Activated B cell treated with CpG ODN at 0.5 μM for 24 hours (primary cell): ENCODE measurements at places on chromosomes 4 and X.

DNA sequence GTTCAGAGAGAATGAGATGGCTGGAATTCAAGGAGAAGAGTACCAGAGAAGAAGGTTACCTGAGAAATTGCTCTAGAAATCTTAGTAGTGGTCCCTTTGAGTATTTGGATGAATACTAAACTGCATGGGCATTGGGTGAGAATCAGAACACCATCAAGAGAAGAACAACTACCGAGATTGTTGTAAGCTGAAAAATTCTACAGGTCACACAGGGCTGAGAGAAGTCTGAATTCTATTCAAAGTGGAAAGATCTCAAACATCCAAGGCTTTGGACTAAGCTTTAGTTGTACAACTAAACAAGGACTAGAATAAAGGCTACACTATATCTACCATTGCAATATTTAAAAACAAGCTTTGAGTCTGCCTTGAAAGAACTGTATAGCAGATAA lies 40.8 kb downstream of the LRBA start:
- no peak for DNase-seq

GRCh38 chr4:5460106-5460801 lies 248.1 kb downstream of the EVC2 start:
- DNase-seq, result no peak

DNA sequence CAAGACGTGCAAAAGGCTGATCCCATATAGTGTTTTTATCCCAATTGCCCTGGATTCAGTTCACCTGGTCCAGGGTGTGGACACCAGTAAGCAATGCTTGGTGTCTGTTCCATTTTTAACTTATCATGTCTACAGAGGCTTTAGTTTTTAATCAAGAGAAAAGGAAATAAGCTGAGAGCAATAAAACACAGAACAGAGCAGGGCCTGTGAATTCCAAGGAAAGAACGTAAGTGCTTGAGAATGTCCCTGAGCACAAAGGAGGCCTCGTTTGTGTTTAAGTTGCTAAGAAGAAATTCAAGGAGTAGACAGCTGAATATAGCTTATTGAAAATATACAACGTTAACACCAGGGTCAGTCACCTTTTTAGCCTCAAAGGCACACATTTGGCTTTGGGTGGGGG lies 191.3 kb downstream of the GPC3 start:
- no peak for DNase-seq

DNA sequence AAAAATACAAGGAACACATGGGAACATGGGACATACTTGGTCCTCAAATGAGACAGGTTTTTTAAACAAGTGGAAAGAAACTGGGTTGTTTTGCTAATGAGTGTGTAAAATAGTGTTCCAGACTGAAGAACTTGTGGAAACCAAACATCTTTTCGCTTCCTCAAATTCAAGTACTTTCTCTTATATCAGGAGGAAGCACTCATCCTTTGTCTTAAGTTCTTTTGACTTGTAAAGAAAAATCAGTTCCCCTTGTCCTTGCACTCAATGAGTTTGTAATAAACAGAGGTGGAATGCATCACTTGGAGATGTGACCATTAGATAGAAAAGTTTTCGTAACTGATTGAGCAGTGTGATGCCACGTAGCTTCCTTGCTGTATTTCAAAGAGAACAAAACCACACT lies 101.1 kb downstream of the PHOX2B start:
- no peak for DNase-seq

DNA sequence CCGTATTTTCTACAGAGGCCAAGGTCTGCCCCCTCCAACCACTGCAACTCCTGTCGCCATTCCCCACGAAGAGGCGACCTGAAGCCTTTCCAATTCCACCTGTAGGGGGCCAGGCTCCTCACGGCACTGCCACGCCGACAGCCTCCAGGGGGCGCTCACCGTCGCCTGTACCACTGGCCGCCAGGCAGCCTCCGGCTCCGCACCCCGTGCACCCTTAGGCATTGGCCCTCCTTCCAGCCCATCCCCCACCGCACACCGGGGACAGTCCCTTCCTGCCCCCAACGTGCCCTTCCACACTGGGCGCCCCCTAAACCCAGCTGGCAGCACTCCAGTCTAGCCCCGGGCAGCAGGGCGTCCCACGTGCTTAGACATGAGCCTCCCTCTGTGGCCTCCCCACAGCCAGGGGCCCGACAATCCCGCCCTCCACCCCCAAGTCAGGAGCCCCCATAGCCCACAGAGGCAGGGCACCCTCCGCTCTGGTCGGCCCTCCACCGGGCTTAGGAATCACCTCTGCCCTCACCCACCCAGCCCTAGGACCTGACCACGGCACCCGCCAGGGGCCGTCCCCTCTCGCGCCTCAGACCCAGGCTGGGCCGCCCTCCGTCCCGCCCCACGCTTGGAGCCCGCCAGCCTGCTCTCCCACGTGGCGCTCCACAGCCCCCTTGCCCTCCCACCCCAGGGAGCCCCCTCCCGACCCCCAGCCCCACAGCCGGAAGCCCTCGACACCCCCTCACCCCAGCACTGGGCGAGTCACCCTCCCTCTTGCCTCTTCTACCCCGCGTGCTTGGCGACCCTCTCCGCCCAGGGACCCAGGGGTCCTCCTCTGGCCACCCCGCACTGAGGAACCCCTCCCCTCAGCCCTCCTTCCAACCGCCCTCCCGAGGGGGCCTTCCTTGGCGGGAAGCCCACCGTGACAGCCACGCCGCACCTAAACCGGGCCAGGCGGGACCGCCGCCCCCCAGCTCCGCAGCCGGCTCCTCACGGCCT lies 711 bp downstream of the PNMA6E start:
- peak; percentile 29 for DNase-seq

GRCh38 chr4:6641971-6642320 lies 1.5 kb downstream of the MRFAP1 start:
- no peak for DNase-seq

- DNase-seq, result no peak
Measured at GRCh38 chr4:620201-620600, 5.2 kb upstream of the PDE6B start.

GRCh38 chrX:2383735-2384134 lies 117.0 kb downstream of the DHRSX start:
- no peak for DNase-seq

- no peak for DNase-seq
Measured at GRCh38 chrX:74450803-74451449, 29.6 kb downstream of the SLC16A2 start.

DNA sequence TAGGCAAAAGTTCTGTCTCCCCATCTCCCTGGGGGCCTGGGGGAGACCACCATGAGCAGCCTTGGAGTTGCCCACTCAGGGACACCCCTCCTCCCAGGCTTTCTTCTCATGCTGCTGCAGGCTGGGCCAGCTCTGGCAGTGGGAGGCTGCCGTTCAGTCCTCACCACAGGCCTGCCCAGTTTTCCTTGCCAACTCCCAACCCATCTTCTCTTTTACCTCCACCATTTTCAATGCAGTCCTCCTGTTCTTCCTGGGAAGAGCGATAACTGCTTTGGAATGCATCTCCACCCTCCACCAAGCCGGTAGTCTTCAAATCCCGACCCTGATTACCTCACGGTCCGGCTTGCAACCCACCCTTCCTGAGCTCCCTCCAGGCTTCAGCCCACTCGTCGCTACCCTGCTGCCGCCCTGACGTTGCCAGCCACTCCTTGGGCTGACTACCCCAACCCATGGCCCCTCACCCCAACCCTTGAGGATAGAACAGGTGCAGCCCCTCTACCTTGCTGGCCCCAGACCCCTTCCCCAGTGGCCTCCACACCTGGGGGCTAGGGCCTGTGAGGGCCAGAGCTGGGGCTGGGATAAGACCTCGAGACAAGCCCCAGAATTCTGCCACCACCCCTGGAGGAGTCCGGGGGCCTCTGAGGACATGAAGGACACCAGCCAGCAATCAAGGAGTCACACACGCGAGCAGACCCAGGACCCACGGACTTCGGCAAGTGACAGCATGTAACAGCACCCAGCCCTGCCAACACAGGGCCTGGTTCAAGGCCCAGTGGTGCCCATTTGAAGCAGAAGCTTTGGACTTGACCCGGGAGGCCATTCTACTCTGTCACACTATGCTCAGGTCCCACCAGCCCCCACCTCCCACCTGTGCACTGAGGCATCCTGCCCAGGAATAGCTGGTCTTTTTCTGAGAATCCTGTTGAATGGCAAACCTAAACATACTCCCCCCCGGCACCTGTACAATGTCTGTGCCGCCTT lies 9.2 kb downstream of the WDR1 start:
- no peak for DNase-seq

DNA sequence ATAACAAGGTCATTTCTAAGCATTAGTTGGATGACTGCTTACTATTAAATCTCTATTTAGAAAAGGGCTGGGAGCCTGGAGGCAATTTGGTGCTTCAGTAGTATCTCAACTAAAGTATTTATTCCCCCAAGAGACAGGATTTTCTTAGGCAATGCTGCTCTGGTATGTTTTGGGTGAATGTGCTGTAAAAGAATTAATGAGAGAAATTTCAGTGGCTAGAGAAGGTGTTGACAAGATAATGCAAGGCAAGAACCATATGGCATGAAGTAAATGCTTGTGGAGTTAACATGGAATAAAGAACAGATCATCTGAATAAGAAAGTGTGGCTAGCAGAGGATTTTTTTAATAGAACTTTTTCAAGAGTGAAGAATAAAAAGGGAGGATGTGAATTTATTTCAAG lies 3.9 kb downstream of the CYP2U1 start:
- DNase-seq, result no peak

DNA sequence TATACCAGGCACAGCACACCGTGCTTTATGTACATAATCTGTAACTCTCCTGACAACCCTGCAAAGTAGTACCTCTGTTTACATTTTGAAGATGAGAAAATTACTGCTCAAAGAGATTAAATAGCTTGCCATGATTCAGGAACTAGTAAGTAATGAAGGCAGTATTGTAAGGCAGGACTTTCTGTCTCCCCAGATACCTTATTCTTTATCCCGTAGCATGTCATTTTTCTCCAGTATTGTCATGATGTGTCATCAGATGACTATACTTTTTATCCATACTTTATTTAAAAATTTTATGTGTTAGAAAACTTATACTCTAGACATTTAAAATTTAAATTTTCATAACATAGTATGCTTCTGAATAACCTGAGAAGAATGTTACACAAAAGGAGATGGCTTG lies 188.3 kb upstream of the NUDT6 start:
- DNase-seq, result no peak

- no peak for DNase-seq
Measured at GRCh38 chr4:91087743-91088142, 960.5 kb downstream of the CCSER1 start.

- no peak for DNase-seq
Measured at GRCh38 chr4:8723222-8723980, 130.8 kb downstream of the CPZ start.

- no peak for DNase-seq
Measured at GRCh38 chrX:2374086-2374485, 126.7 kb downstream of the DHRSX start.

GRCh38 chrX:40003428-40004245 lies 94.1 kb downstream of the BCOR start:
- no peak for DNase-seq

DNA sequence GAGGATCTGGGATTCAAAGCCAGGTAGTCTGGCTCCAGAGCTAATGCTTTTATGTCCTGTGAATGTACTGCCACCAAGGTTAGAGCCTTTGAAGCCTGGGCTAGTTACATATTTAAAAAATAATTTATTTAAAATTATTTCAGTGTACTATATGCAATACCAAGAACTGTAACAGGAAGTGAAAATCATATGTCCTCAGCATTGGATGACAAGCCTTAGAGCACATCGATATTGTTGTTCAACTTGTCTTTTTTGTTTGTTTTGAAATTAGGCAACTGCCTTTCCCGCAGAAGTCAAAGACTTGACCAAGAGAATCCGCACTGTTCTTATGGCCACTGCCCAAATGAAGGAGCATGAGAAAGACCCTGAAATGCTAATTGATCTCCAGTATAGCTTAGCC lies 73.1 kb upstream of the IL13RA1 start:
- no peak for DNase-seq

- DNase-seq, result no peak
Measured at GRCh38 chr4:3409571-3410091, 32.1 kb upstream of the HGFAC start.

DNA sequence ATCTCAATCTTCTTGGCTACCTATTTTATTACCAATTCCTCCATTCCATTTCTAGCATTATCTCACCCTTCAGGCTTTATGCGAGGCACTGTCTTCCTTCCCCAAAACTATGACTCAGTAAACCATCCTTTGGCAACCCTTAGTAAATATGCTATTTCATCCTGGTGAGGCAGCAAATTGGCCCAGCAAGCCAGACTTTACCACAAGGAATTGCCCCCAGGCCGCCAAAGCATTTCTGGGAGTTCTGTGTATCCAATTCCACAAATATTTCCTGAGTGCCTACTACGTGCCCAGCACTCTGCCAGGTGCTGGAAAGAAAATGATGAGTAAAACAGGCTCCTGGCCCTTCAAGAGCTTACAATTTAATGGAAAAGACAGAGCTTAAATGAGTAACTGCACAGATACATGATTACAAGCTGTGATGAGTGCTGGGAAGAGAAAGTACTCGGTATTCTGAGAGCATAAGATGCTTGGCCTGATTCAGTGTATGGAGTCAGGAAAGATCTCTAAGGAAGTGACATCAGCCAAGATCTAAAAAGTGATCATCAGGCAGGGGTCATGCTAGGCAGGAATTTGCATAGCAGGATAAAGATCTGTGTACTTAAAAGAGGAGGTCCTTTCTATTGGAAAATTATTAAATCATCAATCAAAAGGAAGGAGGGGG lies 193.8 kb downstream of the ADAMTS3 start:
- DNase-seq, result no peak

- DNase-seq, result no peak
Measured at GRCh38 chrX:18574591-18574990, 97.3 kb downstream of the RS1 start.

GRCh38 chrX:64394059-64394873 lies 986 bp downstream of the MTMR8 start:
- no peak for DNase-seq

DNA sequence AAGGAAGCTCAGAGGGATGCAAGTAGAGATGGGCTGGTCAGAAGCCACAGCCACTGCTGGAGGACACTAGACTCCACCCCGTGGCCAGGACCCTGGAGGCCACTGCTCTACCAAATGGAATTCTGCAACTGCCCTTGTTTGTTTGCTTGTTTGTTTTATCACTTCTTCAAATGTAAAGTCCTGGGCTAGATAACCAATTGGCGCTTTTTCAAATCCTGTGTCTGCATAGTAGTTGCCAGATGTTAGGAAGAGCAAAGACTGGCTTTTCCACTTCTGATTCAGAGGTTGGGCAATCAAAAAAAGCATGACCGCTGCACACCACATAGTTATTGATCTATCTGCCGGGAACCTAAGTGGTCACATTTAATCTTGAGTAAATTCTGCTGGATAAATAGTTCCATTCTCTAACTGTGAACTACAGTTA lies 255.2 kb upstream of the SFRP2 start:
- no peak for DNase-seq
